ENCODE measurements at places on chromosomes 3 and 15.

- no peak for DNase-seq
Measured at GRCh38 chr3:125025642-125026041, 30.2 kb downstream of the HEG1 start.

- no peak for DNase-seq
Measured at GRCh38 chr3:1057436-1057835, 35.4 kb upstream of the CNTN6 start.

GRCh38 chr3:159443266-159443665 lies 545.4 kb upstream of the IL12A start:
- DNase-seq, result no peak

- DNase-seq, result no peak
Measured at GRCh38 chr3:177414093-177414492, 216.8 kb upstream of the TBL1XR1 start.

DNA sequence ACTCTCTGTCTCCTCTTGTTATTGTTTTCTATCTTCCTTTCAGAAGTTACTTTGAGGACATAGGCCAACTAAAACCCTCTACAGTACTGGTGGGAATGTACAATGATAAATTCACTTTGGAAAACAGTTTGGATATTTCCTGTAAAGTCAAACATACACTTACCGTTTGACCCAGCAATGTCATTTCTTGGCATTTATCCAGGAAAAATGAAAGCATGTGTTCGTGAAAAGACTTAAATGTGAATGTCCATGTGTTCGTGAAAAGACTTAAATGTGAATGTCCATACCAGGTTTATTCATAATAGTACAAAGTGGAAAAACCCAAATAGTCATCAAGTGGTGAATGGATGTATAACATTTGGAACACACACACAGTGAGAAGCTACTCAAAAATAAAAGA lies 361.5 kb upstream of the DPH6 start:
- DNase-seq, result no peak
